NCI-H187 (cell line): ENCODE measurements at places on chromosomes 6 and 20.

GRCh38 chr6:149990661-149991471 lies 27.1 kb downstream of the ULBP1 start:
- no peak for DNase-seq

- no peak for DNase-seq
These were observed 27.9 kb downstream of the GHRH start for GRCh38 chr20:37233548-37234253.

DNA sequence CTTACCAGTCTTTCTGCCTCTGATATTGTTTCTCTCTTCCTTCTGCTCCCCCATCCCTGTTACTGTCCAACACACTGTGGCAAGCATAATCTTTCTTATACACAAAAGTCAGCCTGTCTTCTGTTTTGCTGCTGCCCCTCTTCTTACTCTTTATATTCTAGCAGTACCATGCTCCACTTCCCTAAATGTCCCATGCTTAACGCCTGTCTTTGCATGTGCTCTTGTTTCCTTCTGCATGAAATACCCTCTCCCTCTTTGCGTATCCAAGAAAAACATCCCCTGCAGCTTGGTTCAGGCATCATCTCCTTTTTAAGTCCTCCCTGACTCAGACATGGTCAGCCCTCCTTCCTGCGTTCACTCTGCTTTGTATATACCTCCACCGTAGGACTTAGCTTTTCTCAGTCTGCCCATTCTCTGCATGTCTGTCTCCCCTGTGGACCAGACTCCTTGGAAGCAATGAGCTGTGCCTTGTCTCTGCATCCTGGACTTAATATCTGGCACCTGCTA lies 103.9 kb downstream of the CTNNBL1 start:
- DNase-seq = no peak

DNA sequence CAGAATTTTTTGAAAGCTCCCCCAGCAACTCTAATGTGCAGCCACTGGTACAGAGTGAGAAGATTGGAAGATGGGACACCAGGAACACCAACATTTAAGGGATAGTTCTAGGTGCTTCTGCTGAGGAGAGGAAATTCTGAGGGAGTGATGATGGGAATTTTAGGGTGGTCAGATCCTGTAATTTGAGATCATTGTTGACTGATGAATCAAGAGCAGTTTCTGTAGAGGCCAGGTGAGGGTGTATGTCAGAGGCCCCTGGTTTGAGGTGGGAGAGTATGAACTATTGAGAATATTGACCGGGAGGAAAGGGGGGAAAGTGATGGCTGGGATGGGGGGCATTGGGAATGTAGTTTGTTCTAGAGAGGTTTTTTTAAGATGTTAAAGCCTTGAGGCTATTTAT lies 47.2 kb downstream of the PTPRA start:
- no peak for DNase-seq

- DNase-seq = no peak
These were observed 248.1 kb downstream of the CD109 start for GRCh38 chr6:73943930-73944652.

DNA sequence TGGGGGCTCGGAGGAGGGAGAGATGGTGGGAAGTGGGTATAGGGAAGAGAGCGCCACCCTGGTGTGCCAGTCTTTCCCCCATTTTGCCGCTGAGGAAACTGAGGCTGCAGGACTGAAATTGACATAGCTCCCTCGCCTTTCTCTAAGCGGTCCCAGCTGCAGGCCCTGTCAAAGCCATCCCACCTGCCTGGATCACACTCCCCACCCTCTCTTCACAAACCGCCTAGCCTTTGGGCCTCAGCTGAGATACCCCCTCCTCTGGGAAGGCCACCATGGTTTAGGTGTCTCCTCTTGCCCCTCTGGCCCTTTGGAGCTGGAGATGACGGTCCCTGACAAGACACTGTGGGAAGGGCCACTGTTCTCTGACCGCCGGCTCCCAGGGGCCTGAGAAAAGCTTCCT lies 16.9 kb downstream of the SRC start:
- no peak for DNase-seq
